ENCODE measurements at places on chromosomes 3 and 15. TPM values are rescaled to one million over a fixed set of nuclear protein-coding genes. Genes with fewer than 3 reads are reported as not detected.
A peak's percentile ranks its signal among the peaks of the same experiment; 100 is the strongest.

The CRABP1 gene
- total RNA-seq: 74.6 TPM

GRCh38 chr3:122936986-122937385, 90.6 kb downstream of the SEMA5B start:
- no peak for DNase-seq

- peak; percentile 89 for DNase-seq
These were observed 4.8 kb upstream of the BCL6 start for GRCh38 chr3:187750006-187750512.

GRCh38 chr15:44718927-44719292, 7.6 kb downstream of the B2M start:
- no peak for DNase-seq

DNA sequence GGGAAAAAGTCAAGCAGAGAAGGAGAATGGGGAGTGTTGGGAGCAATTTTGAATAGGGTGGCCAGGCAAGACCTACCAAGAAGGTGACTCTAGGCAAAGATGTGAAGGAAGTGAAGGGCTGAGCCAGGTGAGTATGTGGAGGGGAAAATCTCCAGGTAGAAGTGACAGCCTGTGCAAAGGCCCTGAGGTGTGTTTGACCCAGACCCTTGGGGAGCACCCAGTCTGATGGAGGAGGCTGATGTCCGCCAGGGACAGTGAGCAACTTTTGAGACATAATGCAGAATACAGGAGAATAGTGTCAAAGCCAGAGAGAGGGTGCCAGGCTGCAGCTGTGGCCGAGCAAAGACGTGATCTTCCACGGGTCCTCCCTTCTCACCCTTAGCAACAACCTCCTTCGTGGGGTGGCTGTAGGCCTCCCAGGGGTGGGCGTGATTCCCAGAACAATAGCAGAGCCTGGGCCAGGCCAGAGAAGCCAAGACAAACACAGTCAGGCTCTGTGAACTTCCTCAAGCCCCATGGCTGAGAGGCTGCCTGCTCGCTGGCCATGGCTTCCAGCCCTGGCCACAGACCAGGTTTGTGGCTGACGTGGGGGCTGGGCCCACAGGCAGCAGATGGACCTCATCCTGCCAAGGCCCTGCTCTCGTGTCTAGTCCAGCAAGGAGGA, 58.1 kb downstream of the SLC6A6 start:
- DNase-seq: peak; percentile 92

DNA sequence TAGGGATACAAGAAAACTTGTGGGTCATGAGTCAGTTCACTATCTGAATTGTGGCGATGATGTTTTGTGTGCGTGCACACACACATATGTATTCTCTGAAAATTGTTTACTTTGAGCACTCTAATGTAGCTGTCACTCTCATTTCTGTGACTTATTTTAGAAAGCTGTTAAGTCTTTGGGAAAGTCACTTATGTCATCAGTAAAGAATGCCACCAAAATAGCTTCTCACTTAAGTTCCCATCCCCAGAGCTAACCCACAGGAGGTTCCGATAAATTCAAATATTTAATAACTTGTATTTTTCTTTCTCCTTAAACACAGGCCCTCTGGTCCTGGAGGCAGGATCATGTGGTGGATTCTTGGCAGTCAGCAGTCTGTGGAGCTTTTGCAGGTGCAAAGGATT, 138.3 kb downstream of the LRIG1 start:
- DNase-seq: no peak

DNA sequence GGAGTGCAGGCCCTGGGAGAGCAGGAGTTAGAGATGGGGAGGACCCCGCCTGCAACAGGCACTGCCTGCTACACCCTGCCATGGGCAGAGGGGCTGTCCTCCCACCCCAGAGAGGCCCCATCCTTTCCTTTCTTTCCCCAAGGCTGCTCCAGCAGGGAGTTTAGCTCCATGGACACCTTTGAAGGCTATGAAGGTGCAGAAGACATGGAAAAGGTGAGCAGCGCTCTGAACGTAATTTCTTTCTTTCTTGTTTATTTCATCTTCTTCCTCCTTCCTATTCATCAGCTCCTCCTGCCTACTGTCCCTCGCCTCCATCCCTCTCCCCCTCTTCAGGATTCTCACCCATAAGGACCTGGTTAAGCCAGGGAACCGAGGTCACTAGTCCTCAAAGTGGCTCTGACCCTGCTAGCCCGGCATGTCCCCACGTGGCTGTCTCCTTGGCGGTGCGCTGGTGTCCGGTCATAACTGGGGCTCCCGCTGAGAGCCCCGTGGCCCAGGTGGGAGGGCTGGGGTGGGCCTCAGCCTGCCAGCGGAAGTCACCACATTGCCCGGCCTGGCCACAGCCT, 16.0 kb upstream of the ADIPOQ start:
- DNase-seq: no peak

- DNase-seq: no peak
These were observed 26.1 kb downstream of the GRK7 start for GRCh38 chr3:141789281-141789680.

- peak; percentile 70 for DNase-seq
These were observed 203.6 kb downstream of the AKAP13 start for GRCh38 chr15:85583923-85584390.

DNA sequence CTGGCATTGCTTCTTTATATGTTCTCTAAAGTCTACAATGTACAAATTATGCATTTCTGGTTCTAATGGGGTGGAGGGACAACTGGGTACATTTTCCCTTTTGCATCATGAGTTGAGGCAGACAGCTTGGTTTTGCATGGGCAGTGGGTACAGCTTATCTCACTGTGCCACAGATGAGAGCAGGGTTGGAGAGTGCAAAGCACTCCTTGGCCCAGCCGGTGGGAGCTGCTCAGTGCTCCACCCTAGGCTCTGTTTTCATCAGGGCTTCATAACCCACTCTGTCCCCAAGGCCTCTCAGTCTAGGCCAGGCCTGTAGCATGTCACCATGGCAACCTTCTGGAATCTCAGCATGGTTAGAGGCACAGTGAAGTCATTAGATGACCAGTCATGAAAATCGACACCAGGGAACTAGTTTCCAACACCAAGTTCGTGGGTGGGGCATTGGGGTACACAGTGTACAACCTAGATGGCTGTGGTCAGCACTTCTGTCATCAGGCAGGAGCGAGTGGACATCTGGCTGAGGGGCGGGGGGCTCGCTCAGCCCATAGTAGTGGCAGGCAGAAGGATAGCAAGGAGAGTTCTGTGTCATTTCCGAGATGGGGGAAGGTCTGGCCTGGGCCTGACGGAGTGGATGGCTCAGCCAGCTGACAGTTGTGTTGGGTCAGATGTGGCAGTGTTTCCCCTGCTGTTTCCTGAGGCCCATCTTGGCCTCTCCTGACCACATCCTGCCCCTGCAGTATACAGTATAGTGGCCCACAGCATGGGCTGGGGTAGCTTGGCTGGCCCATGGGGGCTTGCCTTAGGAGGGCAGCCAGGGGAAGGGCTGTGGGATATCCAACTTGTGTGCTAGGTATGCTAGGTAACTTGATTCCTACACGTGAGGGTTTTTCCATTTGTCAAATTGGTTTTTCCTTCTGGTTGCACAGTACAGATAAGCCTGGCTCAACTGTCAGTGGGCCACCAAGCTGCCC, 75.7 kb upstream of the PRR23C start:
- no peak for DNase-seq

The OCA2 gene
- total RNA-seq: 16.0 TPM

The DAZL gene
- 0.27 TPM for total RNA-seq

GRCh38 chr15:39376371-39376909, 204.4 kb upstream of the THBS1 start:
- DNase-seq: no peak

GRCh38 chr3:124469555-124469954, 260.7 kb upstream of the UMPS start:
- DNase-seq: no peak

GRCh38 chr3:129553719-129554118, 10.7 kb downstream of the H1-8 start:
- no peak for DNase-seq

The GRM2 gene
- total RNA-seq: not detected

The PIAS1 gene
- 95.8 TPM for total RNA-seq

The SAMD7 gene
- total RNA-seq: not detected

DNA sequence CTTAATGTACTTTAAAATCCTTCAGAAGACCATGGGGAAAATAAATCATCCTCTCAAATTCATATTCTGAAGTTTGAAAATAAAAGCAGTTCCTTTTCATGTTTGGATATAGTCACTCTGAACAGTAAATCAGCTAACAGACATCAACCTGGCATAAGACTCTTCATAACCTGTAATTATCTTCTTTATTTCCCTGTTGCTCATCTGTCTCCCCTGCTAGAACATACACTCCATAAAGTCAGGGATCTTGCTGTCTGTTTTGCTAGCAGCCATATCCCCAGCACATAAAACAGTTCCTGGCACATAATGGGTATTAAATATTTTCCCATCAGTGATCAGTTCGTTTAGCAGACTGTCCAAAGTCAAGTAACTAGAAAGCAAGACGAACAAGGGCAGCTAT, 11.2 kb downstream of the VGLL4 start:
- DNase-seq: no peak

DNA sequence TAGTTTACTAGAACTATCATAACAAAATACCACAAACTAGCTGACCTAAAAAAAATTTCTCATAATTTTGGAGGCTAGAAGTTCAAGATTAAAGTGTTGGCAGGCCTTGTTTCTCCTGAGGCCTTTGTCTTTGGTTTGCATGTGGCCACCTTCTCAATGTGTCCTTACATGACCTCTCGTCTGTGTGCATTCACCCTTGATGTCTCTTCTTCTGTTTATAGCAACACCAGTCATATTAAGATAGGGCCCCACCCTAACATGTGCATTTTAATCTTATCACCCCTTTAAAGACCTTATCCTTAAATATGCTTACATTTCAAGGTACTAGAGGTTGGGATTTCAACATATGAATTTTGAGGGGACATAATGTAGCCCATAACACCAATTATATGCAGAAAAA, 177.0 kb downstream of the ZBBX start:
- no peak for DNase-seq

- no peak for DNase-seq
These were observed 357.4 kb downstream of the GAP43 start for GRCh38 chr3:115980709-115981108.

DNA sequence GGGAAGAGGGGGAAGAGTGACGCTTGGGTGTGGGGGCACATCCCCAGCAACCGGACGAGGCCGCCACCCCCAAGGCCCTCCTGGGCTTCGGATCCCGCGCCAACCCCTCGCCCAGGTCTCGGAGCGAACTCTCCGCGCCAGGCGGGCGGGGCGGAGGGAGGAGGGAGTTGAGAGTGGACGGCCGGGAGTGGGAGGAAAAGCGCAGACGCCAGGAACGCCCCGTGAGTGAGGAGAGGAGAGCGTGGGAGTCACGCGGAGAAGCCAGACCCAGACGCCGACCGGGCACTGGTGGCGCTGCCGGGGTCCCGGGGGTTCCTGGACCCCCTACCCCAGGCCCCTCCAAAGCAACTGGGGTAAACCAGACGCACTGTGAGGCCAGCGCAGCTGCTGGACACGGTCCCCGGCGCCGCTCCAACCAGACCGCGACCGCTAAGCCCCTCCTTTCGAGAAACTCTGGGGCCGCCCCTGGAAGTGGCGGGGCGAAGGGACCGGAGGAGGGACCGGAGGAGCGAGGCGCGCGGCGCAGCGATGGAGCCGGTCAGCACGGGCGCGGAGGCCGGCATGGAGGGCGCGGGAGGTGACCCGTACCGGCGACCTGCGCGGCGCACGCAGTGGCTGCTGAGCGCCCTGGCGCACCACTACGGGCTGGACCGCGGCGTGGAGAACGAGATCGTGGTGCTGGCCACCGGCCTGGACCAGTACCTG, at the start of gene EFCC1:
TSS of gene EFCC1 (plus strand) at position 204 of the 705 bp plus-strand sequence. CDS start at position 529, 325 bp downstream.
- DNase-seq: peak; percentile 61

GRCh38 chr3:11610044-11610671, 33.6 kb downstream of the VGLL4 start:
- DNase-seq: no peak

The QTRT2 gene
- total RNA-seq: 33.3 TPM

DNA sequence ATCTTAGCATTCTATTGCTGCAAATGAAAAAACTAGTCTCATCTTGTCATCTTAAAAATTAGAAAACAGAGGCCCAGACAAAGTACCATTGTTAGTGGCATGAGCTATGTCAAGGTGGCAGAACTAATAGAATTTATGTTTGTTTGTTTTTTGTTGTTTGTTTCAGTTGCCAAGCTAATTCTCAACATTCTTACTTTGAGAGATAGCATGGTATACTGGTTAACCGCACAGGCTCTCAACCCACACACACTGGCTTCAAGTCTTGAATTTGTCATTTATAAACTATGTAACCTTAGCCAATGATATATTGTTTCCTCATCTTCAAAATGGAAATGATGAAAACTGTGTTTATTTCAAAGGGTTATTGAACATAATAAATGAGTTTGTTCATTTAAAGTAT, 367.6 kb upstream of the PLSCR5 start:
- DNase-seq: no peak
